ENCODE measurements at places on chromosomes 2 and 18. TPM values are rescaled to one million over a fixed set of nuclear protein-coding genes. Genes with fewer than 3 reads are reported as not detected.

CHRNG gene
- total RNA-seq = not detected

C2orf72 gene
- not detected for total RNA-seq

MMADHC gene
- total RNA-seq = 117 TPM

HOXD9 gene
- 8.9 TPM for total RNA-seq

FBXO48 gene
- 0.49 TPM for total RNA-seq

GALNT13 gene
- total RNA-seq = 0.12 TPM

INHBB gene
- 10.1 TPM for total RNA-seq

SLC9A4 gene
- total RNA-seq = under 0.01 TPM

ARL4C gene
- 105 TPM for total RNA-seq

LINC00305 gene
- total RNA-seq = not detected

ZNF638 gene
- 125 TPM for total RNA-seq

POTEF gene
- 0.12 TPM for total RNA-seq

FBLN7 gene
- total RNA-seq = 1.3 TPM

SGPP2 gene
- total RNA-seq = 0.12 TPM

COQ10B gene
- 57.4 TPM for total RNA-seq

ADCYAP1 gene
- not detected for total RNA-seq

C1QL2 gene
- total RNA-seq = not detected

CXCR2 gene
- total RNA-seq = not detected

PSMA8 gene
- total RNA-seq = not detected

DSG3 gene
- total RNA-seq = 0.36 TPM

B4GALT6 gene
- total RNA-seq = 4.9 TPM

LOXL3 gene
- total RNA-seq = 14.7 TPM

CHST9 gene
- total RNA-seq = not detected

HMSD gene
- total RNA-seq = 0.49 TPM
